ENCODE measurements at places on chromosomes 11 and 22.

DNA sequence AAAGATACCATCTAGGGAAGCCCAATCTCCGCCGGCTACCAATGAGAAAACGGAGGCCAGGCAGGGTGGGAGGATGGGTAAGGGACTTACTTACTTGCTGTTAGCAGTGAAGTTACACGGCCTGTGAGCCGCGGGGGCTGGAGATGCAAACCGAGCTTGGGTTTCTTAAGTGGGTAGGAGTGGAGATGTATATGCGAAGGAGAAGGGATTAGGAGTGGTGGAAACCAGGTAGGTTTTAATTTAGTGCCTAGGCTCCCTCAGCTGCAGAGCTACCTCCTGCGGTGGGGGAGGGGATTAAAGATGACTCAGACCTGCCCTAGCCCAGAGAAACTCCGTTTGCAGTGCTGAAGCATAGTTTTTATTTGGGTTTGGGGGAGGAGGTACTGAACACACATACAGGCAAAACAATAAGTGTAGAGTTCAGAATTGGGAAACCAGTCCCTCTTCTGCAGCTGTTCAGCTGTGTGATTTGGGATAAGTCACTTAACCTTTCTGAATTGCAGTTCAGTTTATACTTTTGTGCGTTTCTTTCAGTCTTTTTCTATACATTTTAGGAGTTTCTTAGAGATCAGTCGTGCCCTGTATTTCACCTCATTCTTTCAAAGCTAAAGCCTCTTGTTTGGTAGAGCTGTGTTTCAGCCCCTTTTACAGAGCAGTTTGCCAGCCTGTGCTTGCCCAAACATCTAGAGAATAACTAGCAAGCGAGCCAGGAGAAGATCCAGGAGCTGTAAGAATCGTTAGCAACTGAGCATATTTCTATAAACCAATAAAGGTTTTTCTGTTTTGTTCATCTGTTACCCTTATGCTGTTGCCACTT lies 596 bp upstream of the TNRC6B start:
- peak; percentile 56 for DNase-seq

DNA sequence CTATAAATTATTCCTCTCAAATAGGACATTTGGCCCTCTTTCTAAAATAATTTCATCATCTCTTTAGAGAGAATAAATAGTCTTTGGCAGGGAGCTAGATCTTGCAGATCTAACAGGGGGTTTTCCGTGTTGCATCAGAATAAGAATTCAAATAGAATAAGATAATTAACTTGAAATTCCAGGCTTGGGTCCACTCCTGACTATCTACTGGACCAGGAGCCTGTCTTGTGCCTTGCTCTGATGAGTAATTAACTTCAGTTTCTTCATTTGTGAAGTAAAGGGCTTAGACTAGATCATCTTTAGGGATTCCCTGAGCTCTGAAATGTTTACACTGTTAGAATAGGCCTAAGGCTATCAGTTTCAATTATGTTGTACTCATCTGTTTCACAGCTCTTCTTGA lies 23.5 kb upstream of the TMEM123 start:
- no peak for DNase-seq

GRCh38 chr11:3175194-3175593 lies 10.1 kb upstream of the OSBPL5 start:
- DNase-seq: no peak

GRCh38 chr22:40637183-40638150 lies 948 bp upstream of the MRTFA start:
- DNase-seq: peak; percentile 12

- DNase-seq: no peak
Observed at GRCh38 chr11:134640971-134641968, 229.2 kb upstream of the B3GAT1 start.

DNA sequence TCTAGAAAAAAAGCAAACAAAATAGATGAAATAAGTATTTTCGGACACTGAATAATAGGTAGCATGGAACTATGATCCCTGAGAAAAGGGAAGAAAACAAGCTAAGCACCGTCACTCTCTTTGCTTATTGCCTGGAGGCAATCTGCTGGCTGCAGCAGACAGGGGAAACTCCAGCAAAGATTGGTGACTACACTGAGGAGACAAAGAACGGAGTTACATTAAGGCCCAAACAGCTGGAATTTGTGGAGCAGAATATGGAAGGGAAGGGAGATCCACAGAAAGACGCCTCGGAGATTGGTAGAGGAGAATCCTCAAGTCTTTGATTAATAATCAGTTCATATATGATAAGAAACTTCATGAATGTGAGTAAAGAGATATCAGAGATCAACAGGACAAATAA lies 150.2 kb downstream of the TYR start:
- no peak for DNase-seq

GRCh38 chr11:54985731-54986130 lies 276.2 kb upstream of the TRIM48 start:
- no peak for DNase-seq

DNA sequence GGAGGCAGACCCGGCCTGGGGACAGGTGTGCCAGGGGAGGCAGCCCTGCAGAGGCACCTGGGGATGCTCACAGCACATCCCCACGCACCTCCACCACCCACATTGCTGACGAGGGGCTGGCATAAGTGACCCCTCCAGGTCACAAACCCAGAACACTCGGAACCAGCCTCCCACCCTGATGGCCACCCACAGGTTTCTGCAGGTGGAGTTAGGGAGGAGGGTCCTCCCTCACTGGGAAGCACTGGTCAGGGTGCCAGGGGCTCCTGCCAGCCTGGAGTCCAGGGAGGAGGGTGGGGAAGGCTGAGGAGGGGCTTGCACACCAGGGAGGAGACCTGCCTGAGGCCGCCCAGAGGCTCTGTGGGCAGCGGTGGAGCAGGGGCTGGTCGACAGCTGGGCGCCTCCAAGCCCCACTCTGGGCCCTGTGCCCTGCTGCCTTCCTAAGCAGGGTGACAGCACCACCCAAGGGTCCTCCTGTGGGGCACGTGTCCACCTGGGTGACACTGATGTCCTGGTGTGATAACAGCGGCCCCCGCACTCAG lies 51.0 kb upstream of the CARS1 start:
- no peak for DNase-seq

DNA sequence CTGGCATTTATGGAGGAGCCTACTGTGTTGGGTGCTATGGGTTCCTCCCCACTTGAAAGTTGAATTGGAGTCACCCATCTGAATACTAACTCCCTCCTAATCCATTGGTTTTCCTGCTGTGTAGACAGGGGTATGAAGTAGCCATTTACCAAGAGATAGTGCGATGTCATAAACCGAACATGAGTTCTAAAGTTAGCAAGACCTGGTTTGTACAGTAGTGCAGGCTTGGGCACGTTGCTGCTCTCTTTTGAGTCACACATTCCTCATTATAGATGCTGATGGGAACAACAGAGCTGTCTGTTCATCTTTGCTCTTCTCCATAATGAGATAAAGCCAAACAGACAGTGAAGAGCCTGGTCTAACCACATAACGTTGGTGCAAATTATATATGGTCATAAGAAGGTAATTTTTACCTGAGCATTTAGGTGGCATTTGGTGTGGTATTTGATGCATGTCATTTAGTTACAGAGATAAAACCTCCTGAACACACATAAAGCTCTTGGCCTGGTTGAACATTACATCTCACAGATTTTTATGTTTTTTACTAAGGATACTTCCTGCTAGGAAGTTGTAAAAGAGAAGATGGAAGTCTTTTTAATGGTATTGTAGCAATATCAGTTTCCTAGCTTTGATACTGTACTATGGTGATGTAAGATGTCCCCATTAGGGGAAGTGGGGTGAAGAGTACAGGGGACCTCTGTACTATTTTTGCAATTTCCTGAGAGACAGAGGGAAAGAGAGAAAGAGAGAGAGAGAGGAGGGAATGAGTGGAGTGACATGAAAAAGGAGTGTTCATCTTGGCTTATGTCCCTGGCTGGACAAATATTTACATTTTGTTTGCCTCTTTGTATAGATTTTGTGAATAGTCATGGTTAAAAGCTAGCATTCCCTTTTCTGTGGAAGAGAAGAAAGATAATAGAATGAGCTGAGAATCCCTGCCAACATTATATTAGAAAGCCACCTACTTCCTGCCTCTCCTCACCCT lies 27.9 kb downstream of the GRAP2 start:
- DNase-seq: no peak

DNA sequence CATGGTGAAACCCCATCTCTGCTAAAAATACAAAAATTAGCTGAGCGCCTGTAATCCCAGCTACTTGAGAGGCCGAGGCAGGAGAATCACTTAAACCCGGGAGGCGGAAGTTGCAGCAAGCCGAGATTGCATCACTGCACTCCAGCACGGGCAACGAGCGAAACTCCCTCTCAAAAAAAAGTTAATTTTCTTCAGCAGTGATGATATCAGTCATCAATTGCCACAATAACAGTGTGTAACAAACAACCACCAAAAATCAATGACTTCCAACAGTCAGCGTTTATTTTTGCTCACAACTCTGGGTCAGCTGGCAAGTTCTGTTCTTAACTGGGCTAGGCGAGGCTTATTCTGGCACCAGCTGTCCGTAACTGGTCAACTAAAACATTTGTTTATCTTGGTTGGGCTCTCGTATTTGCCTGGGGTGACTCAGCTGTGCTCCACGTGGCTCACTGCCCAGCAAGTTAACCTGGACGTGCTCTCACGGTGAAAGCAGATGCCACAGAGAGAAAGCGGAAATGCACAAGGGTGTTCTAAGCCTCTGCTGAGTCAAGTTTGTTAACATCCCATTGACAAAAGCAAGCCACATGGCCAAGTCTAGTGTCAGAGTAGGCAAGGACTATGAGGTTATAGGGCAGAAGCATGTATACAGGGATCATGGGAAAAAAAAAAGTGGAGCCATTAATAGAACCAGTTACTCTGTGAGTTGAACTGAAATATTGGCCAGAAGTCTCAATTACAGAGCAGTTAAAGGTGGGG lies 52.1 kb downstream of the LHFPL7 start:
- DNase-seq: no peak

DNA sequence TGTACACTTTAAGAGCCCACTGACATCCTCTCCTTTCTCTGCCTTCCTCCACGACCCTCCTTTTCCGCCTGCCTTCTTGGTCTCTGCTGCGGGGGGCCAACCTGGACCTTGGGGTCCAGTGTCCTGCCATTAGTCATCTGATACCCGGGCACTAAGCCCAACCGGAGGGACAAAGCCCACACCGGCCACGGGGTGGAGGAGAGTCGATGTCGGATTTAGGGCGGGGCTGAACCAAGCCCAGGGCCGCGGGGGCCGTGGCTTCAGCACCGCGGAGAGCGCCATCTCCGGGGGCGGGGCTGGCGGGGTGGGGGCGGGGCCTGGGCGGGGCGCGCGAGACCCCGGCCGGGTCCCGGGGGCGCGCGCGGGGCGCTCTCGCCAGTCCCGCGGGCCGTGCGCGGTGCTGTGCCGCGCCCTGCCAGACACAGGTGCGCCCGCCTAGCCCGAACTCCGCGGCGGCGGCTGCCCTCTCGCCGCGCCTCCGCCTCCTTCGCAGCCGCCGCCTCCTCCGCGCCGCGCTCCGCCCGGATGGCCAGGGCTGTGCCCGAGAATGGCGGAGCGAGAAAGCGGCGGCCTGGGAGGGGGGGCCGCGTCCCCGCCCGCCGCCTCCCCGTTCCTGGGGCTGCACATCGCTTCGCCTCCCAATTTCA lies at the start of gene MAPK8IP1:
TSS of gene MAPK8IP1 (plus strand) at position 378 of the 647 bp plus-strand sequence. CDS start at position 548, 170 bp downstream.
- no peak for DNase-seq

DNA sequence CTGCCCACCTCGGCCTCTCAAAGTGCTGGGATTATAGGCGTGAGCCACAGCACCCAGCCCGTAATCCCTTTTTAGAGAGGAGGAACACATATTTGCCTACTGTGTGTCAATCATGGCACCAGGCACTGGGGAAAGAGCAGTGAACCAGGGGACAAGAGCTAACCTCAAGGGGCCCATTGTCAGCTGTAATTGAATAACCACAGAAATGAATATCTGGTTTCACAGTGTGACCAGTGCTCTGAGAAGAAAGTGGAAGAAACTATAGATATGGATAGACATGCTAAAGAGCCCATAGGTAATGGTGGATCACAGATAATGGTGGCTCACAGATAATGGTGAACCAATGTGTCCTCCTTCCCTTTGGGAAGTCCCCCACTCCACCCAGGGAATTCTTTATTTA lies 8.6 kb upstream of the KCTD14 start:
- no peak for DNase-seq

- no peak for DNase-seq
Observed at GRCh38 chr11:126736682-126737572, 263.6 kb downstream of the KIRREL3 start.

DNA sequence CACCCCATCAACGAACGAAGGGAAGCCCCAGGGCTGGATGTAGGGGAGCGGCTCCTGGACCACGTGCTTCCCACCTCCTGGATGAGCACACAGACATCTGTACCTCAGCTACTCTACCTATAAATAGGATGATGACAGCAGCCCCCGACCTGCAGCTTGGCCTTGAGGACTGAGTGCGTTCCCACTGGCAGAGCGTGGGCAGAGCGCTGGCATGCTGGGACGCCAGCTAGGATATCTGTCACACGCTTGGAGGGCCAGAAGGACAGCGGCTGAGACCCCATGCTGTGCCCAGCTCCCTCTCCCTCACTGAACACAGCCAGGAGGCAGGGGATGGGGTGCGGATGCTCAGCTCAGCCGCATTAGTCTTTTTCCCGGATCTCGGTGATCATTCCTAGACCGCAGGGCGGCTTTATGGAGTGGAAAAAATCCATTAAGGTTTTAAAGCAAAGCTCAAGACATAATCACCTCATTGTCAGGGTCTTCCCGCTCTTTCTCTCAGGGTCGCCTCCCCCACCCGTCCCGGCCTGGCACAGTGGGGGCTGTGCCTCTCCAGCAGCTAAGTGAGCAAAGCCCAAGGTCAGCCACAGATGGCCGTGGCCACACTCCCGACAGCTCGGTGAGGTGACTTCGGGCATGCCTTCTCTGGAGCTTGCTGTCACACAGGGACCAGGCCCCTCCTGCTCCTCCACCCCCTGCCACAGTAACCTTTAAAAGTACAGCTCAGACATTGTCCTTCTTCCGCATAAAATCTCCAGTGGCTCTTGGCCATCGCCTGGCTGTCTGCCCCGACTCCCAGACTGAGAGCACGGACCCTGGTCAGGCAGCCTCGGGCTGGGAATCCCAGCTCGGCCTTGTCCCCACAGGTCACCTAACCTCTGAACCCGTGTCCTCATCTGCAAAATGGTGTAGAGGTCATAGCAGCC lies 69.6 kb upstream of the SHISAL1 start:
- DNase-seq: no peak

DNA sequence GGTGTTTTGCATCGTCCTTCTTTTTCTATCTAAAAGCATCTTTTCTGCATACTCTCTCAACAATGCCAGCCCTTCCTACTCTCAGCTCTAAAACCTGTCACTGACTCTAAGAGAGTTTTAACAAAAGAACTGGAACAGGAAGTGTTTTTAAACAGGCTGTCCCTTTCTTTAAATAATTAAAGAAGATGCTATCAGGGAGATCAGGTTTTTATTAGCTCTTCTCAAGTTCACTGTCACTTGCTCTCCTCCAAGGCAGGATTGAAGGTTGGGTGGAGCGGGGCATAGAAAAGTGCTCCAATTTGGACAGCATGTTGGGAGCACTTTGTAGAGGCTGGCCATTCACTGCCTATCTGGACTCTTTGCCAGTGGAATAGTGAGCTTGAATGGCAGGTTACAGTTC lies 56.4 kb upstream of the BARX2 start:
- DNase-seq: no peak

DNA sequence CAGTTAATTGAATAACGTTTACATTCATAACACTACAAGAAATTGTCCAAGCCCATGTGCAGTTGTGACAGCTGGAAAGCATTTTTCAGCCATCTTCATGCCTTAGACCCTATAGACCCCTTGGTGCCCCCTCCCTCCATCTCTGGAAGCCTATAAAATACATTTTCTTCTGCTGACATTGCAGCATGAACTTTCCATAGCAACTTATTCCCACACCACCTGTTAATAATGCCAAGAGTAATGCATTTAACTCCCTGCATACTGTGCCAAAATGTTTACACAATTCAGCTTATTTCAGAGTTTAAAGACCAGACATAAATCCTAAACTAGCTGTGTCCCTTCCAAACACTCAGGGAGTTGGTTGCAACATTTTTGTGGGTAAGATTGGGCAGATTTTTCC lies 143.0 kb upstream of the ARHGAP20 start:
- DNase-seq: no peak

Data from stimulated activated CD8-positive, alpha-beta memory T cell treated with anti-CD3 and anti-CD28 coated beads, Interleukin-4, amount 100 ng/mL, for 4 hours (primary cell).